Thoracic aorta (tissue), 2 donors: ENCODE measurements at places on chromosomes 1 and 21.

GRCh38 chr1:228292609-228292911, 84.7 kb downstream of the OBSCN start:
- no peak for DNase-seq

DNA sequence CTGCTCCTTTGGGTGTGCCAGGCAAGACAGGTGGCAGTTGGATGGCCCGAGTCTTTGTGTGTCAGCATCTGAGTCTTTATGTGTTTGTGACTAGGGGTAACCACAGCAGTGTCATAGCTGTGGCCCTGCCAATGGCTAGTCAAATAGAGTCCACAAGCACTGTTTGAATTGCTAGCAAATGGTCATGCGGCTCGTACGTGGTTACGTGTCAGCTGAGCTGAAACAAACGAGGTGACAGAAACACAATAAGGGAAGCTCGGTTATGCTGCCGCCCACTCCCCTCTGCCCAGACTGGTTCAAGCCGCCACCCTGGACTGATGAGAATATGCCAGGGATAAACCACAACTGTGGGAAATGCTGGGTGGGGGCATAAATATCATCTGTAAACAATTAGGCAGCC, 174.3 kb upstream of the LMO4 start:
- DNase-seq, result no peak

DNA sequence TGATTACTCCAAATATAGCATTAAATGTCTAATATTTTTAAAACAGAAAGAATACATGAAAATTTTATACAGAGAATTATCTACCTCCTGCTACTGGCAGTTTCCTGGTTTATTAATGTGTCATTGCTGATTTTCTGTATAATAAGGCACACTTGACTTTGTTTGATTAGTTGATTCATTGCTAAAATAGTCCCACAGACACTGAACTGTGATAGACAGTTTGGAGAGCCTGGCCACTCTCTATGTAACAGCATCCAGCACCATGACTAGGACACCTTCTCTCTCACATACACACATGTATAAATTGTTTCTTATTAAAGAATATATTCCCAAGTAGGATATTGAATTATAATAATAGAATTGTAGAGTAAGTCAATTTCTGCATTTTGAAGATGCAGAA, 368.5 kb upstream of the SNX7 start:
- DNase-seq, result no peak

- DNase-seq, result no peak
These were observed 133.7 kb downstream of the CAPN8 start for GRCh38 chr1:223531742-223532341.

DNA sequence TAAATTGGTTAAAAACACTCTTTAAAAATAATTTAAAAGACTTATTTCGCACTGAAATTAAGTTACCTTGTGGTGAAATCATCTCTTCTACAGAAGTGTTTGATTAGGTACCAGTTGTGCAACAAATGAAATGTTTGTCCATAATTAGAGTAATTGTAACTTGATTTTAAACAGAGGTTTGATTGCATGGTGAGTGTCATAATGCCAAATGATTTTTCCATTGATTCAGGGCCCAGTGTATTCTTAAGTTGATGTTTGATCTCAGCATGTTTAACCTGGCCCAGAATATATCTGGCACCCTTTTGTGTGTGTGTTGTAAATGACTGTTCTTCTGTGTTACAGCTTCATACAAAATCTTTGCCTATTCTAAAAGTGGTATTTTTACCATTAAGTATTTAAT, 28.5 kb downstream of the LRRC8B start:
- no peak for DNase-seq

DNA sequence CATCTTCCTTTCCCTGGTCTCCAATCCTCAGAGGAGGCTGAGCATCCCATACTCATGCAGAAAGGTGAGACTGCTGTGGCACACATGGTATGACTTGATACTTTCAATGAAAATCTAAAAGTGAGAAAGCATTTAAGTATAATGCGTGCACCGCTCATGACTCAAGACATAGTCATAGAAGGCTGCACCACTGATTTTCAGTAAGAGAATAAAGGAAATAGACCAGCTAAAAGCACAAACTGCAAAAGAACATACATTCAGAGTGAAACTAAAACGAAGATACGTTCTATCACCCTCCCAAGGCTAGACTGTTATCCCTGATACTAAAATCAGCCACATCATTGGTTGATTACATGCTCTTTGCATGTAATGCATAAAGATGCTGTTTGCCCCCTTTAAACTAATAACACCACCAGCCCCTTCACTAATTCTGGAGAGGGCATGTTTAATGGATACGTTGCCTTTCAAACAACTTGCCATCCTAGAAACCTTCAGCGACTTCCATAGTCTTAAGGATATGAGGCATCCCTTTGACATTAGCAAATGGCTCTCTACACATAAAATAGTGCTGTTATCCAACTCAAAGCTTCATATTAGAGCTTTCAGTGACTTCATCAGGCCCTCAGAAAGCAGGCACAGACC, 2.1 kb downstream of the PLD5 start:
- no peak for DNase-seq

- no peak for DNase-seq
These were observed 17.4 kb downstream of the CNST start for GRCh38 chr1:246583448-246584185.

- DNase-seq, result no peak
These were observed 7.6 kb upstream of the RXRG start for GRCh38 chr1:165452336-165453130.

DNA sequence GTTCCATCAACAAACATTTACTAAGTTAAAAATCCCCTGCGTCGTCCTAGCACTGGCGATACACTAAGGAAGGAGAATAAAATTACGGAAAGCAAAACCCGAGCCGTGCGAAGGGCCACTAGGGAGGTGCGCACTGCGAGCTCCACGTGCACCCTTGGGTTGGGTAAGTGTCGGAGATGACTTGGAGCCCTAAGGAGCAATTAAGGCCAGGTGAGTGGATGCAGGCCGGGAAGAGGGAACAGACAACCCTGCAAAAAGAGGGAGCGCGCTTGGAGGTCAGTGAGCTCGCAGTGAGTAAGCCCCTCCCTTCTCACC, 704 bp downstream of the WDR4 start:
- no peak for DNase-seq

- DNase-seq, result no peak
These were observed 21.1 kb downstream of the TTC39A start for GRCh38 chr1:51309291-51309690.

GRCh38 chr1:53787655-53788054, 48.7 kb upstream of the GLIS1 start:
- no peak for DNase-seq
